ENCODE measurements at places on chromosomes 3 and 15.

DNA sequence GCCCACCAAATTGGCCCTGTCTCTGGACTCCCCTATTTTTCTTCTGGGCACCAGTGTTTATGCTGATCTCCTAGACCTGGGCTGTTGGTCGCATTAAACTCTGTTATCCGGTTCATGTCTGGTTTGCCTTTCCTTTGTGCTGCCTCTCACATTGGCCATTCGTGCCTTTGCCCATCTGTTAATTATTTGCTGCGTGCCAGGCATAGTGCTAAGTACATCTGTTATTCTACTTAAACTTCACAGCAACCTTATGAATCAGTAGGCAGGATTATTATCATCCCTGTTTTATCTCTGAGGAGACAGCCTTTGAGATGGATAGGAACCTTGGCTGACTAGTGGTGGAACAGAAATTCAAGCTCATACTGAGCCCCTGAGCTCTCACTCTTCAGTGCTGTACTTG, 76.0 kb downstream of the THSD4 start:
- no peak for DNase-seq

GRCh38 chr15:78341057-78341987, 1.2 kb downstream of the CRABP1 start:
- no peak for DNase-seq

- DNase-seq = peak; percentile 96
Measured at GRCh38 chr15:90994417-90995311, at the start of gene PRC1. PRC1 (minus strand) TSS chr15:90994535; CDS start chr15:90994417, 118 bp downstream.

- no peak for DNase-seq
Measured at GRCh38 chr3:5202222-5202621, 14.7 kb downstream of the EDEM1 start.

Data from activated CD4-positive, alpha-beta T cell treated with anti-CD3 and anti-CD28 coated beads, Interleukin-2, amount 50 U/mL, for 4 hours (primary cell).